ENCODE measurements at places on chromosomes 7 and 10. TPM values are rescaled to one million over a fixed set of nuclear protein-coding genes. Genes with fewer than 3 reads are reported as not detected.

DNA sequence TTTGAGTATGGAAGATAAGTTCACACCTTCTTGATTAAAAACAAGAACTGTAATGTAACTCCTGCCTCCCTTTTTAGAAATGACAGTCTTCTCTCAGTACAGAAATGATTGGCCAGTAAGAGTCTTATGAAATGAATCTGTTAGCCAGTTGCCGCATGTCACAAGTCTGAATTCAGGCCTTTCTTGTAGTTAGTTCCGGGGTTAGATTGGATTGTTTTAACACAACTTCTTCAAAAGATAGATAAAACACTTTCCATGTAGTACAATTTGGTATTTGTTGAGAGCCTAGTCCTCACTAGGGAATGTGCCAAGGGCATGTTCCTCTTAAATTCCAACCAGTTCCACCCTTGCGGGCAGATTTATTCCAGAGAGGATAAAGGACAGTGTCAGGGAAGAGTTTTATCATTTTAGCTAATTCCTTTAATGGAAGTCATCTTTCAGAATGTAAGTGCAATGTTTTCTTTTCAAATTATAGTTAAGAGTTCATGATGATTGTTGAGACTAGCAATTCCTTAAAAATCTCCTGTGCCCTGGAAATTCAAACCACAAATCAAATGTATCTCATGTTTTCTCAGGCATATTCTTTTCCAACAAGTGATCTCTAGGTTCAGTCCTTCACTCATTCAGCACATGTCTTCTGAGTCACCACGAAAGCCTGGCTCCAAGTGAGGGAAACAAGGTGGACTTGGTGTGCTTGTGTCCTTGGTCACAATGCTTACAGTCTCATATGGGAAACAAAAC lies 4.1 kb downstream of the FHIP2A start:
- DNase-seq = peak; percentile 36

DNA sequence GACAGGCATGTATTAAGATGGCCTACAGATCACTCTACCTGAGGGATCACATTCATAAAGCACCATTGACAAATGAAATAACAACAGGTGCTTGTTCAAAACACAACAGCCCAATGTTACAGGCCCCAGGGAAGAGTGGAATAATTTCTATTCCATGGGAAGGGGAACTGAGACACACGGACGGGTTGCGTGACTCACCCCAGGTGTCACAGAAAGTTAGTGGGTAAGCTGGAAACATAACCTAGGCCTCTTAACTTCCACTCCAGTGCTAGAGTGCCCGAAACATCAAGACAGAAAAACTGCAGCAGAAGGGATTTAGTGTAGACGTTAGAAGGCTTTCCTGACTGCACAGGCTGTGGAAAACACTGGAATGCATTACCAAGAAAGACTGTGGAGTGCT lies 48.3 kb downstream of the SLC37A3 start:
- no peak for DNase-seq

DNA sequence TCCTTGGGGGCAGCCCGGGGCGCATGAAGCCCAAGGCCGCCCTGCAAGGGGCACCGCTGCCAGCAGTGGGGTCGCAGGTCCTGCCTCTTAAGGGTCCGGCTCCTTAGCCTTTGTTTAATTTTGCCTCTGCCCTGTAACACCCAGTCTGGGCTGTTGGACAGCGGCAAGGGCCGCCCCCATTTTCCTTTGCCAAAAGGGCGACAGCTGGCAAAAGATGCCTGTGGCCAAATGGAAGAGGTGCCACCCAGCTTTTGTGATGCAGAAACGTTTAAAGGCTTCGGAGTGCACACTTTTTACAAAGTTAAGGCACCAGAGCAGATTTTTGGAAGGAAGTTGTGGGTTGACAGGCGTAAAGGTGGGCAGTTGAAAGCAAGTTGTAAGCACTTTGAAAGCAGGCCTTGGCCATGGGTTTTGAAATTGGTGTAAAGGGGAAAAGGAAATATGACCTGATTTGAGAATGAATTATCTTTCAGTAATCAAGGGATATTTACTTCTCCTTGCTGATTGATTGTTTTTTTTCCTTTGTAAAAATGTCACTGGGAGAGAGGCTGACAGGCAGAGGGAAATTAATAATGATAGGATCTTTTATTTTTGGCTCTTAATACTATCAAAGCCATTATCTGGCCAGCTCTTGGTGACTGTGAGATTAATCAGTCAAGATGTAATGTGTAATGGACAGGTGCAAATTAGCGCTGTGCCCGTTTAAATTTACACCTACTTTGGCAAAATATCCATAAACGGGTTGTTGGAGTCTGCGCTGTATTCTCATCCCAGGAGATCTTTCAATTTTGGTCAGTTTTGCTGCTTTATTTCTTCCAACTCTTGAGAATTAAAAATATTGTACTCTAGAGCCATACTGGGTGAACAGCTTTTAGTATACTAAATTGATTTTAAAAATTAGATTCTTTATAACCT lies 1.2 kb downstream of the CASD1 start:
- DNase-seq = peak; percentile 51

GRCh38 chr7:106658316-106659165 lies 2.4 kb downstream of the CCDC71L start:
- no peak for DNase-seq

The ZFAND4 gene
- total RNA-seq = 13.3 TPM

GRCh38 chr10:75029420-75029819 lies 82.0 kb upstream of the SAMD8 start:
- no peak for DNase-seq

The OR6B1 gene
- not detected for total RNA-seq

DNA sequence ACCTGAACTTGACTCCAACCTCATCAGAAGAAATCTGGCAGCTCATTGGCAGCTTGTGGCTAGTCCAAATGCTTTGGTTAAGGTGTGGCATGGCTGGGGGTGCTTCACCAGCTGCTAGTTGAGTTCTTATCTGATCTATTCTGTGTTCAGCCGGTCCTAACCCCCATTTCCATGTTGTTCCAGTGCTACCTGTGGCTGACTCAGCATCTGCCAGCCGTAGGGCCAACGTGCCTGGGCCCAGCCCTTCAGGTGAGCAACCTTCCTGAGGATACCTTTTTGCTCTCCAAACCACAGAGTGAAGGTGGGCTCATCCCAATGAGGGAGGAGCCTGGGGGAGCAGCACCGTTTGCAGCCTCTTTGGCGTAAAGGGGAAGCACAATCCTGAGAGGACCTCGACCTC lies 46.8 kb upstream of the C10orf120 start:
- no peak for DNase-seq

The CNTNAP2 gene
- 0.14 TPM for total RNA-seq

The SLC26A3 gene
- not detected for total RNA-seq

The PLPP4 gene
- total RNA-seq = not detected

GRCh38 chr7:36994456-36995112 lies 270.3 kb upstream of the AOAH start:
- no peak for DNase-seq

DNA sequence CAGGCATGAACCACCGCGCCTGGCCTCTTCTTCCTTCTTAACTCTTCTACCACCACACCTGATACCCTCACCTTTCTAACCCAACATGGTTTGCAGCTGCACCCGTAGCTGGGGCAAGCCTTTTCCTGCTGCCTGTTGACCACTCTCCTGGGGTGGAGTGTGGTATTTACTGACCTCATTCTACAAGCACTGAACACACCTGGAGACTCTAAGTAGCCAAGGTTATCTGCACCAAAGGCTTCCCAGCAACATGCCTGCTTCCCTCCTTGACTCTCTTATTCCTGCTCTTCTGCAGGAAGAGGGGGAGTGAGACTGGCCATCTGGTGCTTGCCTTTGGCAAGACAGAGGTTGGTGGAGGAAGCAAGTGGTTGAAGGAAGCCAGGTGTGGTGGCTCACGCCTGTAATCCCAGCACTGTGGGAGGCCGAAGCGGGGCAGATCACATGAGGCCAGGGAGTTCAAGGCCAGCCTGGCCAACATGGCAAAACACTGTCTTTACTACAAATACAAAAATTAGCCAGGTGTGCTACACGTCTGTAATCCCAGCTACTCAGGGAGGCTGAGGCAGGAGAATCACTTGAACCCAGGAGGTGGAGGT lies 10.1 kb downstream of the ACTR1A start:
- DNase-seq = no peak

GRCh38 chr7:496528-497295 lies 22.9 kb downstream of the PDGFA start:
- DNase-seq = no peak

- no peak for DNase-seq
Observed at GRCh38 chr10:113496111-113497109, 56.4 kb upstream of the HABP2 start.

DNA sequence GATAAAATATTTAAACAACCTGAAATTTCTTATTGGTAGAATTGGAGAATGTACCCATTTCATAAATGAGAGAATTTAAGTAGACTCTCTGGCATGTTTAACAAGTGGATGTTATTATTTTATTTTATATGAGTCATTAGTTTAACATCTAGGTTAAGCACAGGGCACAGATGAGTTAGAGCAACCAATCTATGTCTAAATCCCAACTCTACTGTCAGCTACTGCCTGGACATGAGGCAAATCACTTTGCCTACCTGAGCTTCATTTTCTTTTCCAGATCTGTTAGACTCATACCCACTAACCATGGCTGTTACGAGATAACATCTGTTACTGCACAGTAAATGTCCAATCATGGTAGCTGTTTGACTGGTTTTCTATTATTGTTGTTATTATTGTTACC lies 251.1 kb downstream of the INHBA start:
- DNase-seq = no peak

- no peak for DNase-seq
Observed at GRCh38 chr7:88202278-88202677, 17.6 kb downstream of the SRI start.

- peak; percentile 5 for DNase-seq
Observed at GRCh38 chr7:78620920-78621319, 822.3 kb downstream of the PHTF2 start.

DNA sequence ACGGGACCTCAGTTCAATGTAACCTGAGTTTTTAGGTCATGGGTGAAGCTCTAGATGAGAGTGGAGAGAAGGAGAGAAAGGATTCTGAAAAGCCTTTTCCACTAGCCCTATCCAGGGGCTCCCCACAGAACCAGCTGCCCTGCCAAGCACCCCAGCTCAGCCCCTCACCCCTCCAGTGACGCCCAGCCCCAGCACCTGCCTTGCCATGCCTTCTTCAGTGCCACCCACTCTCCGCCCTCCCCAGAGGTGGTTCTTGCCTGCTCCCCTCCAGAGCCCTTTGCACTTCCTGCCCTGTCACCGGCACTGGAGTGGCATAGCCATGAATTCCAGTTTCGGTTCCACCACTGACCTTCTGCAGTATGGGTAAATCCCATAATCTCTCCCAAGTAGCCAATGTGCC lies 70.1 kb downstream of the PCGF5 start:
- DNase-seq = no peak

DNA sequence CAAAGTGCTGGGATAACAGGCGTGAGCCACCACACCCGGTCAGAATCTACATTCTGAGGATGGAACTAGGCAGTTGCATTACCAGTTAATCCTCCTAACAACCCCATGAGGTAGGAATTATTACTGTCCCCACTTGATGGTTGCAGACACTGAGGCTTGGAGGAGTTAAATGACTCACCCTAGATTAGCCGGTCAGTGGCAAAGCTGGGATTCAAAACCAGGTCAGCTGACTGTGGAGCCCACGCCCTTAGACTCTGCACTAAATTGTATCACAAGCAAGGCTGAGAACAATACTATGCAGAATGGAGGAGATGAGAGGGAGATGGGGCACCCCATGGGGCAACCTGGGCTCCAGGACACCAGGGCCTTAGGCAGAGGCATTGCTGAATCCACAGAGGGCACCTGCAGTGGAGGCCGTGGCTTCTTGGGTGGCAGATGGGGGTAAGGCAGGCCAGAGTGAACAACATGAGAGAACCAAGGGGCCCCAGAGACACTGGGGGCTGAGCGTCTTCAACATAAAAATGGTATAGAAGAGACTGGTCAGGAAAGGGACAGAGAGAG lies 723.4 kb downstream of the PARD3 start:
- no peak for DNase-seq

The SEC31B gene
- 59.3 TPM for total RNA-seq

DNA sequence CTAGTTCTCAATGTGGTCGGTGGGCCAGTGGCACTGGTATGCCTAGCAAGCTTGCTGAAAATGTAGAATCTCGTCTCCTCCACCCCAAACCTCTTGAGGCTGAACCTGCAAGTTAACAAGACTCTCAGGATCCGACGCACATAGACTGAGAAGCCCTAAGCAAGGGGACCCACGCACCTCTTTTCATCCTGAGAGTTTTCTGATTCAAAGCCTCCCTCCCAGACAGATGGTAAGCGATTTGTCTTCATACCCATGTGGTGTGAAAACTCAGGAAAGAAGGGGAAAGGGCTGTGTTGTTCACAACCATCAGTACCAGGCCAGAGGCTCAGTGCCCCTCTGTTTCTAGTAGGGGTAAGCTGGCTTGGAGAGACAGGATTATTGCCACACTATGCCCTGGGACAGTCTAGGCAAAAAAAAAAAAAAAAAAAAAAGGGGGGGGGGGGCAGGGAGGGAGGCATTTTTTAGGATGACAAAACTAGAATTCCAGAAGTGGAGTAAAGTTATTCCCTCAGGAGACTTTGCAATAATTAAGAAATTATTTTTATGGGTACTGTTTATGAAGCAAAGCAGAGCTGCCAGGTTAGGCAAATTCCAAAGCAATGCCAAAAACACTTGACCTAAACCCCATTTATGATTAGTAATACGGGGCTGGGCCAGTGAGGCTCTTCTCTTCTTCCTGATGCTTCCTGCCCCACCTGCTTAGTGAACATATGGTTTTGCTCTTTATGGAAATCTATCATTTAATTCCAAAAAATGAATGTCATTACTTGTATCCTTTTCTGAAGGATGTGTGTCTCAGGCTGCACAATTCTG lies 117.6 kb upstream of the PDLIM1 start:
- no peak for DNase-seq

DNA sequence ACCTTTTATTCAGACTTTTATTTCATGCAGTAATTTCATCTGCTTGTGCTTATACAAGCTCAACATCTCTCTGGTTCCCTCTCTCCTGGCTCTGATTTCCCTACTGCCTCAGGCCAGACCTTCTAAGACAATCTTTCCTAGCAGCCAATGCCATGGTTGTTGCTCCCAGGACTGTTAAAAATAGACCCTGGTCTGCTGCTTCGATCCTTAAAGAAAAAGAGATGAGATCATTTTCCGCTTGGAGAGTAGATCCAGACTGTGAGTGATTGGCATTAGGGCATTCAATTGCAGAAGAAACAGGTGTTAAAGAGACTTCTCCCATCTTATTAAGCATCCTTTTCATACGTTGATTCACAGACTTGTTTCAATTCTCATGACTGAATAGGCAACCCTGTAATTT lies 68.4 kb upstream of the ITGB1 start:
- no peak for DNase-seq

The CARD11 gene
- total RNA-seq = 105 TPM

Data from activated naive CD4-positive, alpha-beta T cell treated with anti-CD3 and anti-CD28 coated beads for 36 hours (primary cell).